Activated CD8-positive, alpha-beta memory T cell treated with anti-CD3 and anti-CD28 coated beads, Interleukin-2, amount 10 ng/mL, durations not matched to agents 7 days and 5 days (primary cell): ENCODE measurements at places on chromosomes 1 and 21. TPM values are rescaled to one million over a fixed set of nuclear protein-coding genes. Genes with fewer than 3 reads are reported as not detected.

SPRR2E gene
- not detected for total RNA-seq

OR2G6 gene
- not detected for total RNA-seq

SPRR4 gene
- not detected for total RNA-seq

ADAM30 gene
- not detected for total RNA-seq

GALE gene
- total RNA-seq: 41.2 TPM

BMP8B gene
- 0.47 TPM for total RNA-seq

OR2AK2 gene
- not detected for total RNA-seq
